ENCODE measurements at places on chromosomes 5 and 9.
A peak's percentile ranks its signal among the peaks of the same experiment; 100 is the strongest.

DNA sequence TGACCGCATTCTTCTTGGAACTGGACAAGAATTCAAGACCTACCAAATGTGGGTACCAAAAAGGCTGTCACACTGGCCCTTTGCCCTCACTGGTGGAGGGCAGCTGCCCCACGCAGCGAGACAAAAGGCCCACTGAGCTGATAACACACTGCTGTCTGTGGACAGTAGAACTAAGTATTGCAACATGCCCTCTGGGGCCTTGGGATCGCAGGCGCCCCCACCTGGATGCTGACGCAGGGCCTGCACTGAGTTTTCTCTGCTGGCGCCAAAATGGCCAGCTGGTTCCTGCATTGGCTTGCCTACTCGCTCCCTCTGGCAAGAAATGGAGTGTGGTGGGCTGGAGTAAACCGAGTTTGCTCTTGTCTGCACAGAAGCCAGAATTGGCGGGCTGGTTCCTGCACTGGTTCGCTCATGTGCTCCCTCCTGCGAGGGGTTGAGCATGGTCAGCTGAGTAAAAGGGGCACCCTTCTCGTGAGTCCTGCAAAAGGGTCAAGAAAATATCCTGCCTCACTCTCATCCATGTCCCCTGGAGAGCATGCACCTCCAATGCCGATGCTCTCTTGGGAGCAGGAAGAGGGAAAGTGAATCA is 55.7 kb downstream of the NXNL2 start:
- DNase-seq: peak; percentile 23

DNA sequence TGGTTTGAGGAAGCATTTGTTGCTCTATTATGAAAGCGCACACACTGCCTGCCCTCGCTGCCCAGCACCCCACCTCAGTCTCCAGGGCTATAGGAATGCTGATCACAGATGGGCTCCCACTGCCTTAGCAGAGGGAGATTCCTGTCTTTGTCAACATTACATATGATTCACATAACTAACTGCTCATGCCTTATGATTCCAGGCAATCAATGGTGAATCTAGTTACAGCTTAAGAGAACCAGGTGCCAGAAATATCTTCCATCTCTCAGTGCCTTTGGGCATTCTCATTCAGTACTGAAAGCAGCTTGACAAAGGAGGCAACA is 458.9 kb upstream of the C9orf72 start:
- no peak for DNase-seq

DNA sequence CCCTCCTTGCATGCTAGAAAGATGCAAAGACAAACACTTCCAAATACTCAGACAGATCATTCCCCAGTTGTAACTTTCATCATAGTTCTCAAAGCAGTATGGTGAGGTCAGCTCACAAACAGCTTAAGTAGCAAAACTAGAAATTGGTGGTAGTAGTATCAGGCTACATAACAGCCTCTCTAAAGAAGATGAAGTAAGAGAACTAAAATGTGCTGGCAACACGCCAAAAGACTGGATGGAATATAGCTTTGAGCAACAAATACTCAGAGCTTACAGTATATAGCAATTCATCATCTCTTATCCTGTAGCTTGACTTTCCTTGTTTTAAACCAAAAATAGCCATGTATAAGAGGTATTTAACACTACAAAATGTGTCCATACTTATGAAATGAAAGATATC is 7.5 kb downstream of the PFDN1 start:
- DNase-seq: peak; percentile 40

DNA sequence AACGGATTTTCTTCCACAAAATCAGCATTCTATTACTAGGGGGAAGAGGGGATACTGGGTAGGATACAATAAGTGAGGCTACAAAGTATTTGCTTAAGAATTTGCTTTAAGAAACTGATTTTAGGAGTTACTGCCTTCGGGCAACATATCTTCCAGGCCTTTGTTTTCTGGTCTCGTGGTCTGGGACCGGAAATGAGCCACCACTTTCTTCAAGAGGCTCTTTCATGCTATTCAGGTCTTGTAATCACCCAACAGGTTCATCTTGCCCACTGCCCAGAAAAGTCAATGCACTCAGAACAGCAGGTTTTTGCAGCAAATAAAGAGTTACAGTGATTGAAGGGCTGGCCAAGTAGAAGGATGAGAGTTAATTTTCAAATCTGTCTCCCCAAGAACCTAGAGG is 6.6 kb upstream of the AOPEP start:
- no peak for DNase-seq

DNA sequence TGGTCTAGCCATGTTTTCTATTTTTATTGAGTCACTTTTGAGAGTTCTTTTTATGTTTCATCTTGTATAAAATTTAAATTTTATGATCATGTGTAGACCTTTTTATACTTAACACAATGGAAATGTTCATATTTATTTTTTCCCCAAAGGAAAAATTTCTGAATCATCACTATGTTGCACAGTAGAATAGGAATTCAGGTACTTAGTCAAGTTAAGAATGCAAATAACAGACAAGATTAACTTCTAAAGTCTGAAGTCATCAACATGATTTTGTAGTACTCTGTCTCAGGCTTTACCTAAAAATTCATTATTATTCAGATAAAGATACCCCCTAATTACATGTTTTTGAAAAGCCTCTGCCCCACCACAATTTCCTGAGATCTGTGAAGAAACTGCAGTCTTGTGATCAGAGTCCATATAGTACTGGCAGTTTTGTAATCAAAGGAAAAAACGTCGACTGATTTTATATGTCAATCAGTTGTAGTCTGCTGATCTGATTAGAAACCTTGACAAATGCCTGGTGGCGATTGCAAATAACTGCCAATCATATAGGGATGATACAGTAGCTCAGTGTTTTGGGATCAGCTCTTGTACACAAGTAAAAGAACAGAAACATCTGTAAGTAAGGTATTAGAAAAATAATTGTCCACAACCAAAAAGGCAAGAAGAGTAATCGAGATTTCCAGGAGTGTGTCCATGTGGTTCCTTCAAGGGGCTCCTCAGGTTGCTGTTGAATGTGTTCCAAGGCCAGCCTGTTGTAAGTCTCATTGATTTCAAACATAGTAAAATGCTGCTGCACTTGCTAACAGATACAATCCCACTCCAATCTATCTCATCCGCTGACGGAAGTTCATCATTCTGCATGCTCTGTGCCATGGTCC is 352.4 kb downstream of the ARRDC3 start:
- DNase-seq: no peak

DNA sequence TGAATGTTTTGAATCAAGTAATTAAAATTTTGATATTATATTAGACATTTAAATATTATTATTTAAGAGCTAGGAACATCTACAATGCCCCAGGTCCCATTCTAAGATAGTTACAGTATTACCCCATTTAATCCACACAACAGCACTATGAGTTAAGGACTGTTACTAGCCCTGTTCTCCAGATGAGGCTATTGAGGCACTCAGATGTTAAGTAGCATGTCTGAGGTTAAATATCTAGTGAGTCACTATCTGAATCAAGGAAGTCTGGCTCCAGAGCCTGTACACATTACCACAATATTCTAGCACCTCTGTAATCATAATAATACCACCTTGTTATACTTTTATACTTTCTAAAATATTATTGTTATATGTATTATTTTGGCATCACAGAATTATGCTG is 304.6 kb downstream of the PDE4D start:
- DNase-seq: no peak

DNA sequence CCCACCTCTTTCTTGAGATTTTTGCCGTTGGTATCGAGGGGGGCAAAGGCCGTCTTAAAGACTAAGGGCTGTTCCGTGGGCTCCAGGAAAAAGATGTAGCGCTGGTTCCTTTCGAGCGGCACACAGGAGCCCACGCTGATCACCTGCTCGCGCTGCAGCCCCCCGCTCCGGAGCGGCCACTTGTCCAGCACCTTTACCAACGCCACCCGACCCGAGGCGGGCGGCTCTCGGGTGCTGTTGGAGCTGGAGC is 781 bp downstream of the NRG2 start:
- no peak for DNase-seq

DNA sequence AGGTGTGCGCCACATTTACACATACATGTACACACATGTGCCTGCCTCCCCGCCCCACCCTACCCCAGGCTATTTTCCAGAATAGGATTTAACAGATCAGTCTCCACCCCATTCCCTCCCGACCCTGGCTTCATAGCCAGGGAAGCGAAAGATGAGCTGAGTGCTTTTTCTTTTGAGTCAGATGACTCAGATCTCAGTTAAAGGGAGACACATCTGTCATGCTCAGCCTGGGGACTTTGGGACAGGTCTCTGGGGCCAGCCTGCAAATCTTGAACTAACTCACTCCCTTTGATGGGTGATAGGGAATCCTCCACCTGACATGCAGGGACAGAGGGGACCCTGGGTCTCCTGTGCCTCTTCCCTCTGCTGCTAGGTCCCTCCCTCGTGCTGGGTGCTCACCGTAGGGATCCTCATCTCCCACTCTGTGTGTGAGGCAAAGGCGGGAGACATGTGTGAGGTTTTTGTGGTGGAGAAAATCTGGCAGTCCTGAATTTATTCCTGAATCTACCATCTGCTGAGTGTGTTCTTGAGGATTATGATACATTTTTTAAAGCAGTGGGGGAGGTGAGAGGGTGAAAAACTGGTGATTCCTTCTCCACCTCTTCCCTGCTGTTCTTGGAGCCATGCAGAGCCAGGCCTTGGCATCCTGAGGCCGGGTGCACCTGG is 37.7 kb downstream of the NEUROG1 start:
- DNase-seq: no peak

All from KBM-7 (cell line).